HT1080 (cell line): ENCODE measurements at places on chromosomes 7 and 10. TPM values are rescaled to one million over a fixed set of nuclear protein-coding genes. Genes with fewer than 3 reads are reported as not detected.

Gene MSMB
- not detected in 2 replicates for total RNA-seq

- peak; percentile 39 for DNase-seq
Observed at GRCh38 chr10:5442065-5442989, 30.0 kb downstream of the NET1 start.

DNA sequence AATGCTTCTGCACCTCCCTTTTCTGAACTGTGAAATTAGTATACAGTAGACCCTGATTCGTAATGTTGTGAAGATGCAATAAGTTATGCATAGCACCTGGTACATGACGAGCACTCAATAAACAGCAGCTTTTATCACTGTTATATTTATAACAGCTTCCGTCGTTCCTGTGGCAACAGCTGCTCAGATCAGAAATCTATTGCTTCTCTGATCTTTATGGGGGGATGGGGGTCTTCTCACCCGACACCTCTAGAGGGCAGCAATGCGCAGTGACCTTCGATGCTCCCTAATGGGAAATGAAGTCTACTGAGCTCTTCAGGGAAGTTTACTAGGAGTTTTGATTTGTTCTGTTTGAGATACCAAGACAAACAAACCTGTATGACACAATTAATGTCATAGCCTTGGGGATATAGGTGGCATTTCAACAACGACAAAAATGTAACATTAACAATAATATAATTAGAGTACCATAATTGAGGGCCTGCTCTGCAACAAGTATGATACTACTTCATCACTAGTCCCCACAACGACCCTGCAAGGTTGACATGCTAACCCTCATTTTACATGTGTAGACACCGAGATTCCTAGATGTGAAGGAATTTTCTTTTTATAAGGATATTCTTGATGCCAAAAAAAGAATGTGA lies 289.6 kb downstream of the SFMBT2 start:
- peak; percentile 55 for DNase-seq

- DNase-seq = no peak
Observed at GRCh38 chr10:99450624-99451498, 20.4 kb upstream of the GOT1 start.

GRCh38 chr10:87177-88080 lies 38.3 kb upstream of the TUBB8 start:
- DNase-seq = no peak
